Endodermal cell (in vitro differentiated cells): ENCODE measurements at places on chromosomes 13 and 19.
A peak's percentile ranks its signal among the peaks of the same experiment; 100 is the strongest.

GRCh38 chr19:18604820-18605159, 1.8 kb downstream of the CRLF1 start:
- no peak for DNase-seq

- peak; percentile 82 for DNase-seq
Observed at GRCh38 chr19:3606174-3606689, 443 bp downstream of the TBXA2R start.

- no peak for DNase-seq
Observed at GRCh38 chr13:26026211-26026610, 25.6 kb downstream of the SHISA2 start.

DNA sequence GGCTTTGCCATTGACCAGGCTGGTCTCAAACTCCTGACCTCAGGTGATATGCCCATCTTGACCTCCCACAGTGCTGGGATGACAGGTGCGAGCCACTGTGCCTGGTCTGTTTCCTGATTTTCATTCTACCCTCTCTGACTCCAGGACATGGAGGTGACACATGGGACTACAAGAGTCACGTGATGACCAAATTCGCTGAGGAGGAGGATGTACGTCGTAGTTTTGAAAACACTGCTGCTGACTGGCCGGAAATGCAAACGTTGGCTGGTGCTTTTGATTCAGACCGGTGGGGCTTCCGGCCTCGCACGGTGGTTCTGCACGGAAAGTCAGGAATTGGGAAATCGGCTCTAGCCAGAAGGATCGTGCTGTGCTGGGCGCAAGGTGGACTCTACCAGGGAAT, 40.2 kb downstream of the NLRP5 start:
- no peak for DNase-seq

DNA sequence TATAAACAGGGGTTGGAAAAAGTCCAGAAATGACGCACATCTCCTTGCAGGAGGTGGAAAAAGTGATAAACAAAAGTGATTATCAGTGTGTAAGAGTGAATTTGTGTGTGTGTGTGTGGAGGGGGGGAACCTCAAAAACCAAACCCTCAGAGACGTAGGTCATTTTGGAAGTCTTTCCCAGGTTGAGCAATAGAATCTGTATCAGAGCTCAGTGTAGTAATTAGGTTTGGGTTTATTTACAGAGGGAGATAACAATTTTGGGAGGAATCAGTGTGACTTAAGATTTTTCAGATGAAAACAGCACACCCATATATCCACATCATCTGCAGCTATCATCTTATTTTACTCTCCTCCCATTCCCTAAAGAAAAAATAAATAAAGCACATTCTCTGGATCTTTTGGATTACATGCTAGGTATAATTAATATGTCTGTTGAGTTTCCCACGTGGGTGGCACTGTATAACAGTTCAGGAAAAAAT, 406.4 kb downstream of the FGF9 start:
- DNase-seq = no peak

- DNase-seq = peak; percentile 91
Observed at GRCh38 chr19:9847087-9847671, 12.1 kb downstream of the PIN1 start.

DNA sequence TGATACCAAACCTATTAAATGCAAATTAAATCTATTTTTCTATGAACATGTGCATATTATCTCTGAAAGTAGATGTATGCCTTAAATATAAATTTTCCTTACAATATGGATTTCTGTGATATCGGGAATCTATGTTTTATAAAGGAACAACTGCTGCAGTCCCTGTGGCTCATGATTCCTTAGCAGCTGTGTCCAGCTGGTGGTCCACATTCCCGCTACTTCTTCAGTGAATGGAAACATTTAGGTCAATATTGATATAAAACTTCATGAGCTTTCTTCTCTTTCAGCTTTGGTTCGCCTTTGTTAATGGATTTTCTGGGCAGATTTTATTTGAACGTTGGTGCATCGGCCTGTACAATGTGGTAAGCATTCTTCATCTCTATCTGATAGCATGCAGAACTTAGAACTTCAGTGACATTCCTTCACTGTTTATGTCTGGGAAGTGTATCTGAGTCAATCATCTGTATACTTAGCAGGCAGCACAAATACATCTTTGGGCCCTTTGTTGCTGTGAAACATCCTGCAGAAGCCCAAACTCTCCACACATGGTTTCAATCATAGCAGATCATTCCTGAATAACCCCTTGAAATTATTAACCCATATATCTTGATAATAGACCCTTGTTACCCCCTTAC, 223.9 kb downstream of the SHISA2 start:
- DNase-seq = no peak
